ENCODE measurements at places on chromosomes 12 and 14.
A peak's percentile ranks its signal among the peaks of the same experiment; 100 is the strongest.

GRCh38 chr12:66341126-66341525 is 38.8 kb downstream of the HELB start:
- no peak for DNase-seq

DNA sequence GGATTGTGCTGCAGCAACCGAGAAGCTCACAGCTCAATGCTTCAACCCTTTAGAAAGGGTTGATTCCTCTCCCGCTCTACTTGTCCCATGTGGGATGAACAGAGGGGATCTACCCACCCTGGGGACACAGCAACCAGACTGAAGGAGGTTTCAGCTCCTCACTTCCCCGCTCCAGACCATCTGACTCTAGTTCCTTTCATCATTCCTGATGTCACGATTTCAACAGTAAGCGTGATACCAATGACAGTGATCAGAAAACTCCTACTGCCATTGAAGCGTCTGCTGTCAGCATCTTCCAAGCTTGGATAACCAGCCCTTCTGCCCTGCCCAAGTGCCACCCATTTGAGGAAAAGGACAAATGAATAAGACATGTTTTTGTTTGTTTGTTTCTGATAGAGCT is 14.3 kb downstream of the SERPINA1 start:
- no peak for DNase-seq

DNA sequence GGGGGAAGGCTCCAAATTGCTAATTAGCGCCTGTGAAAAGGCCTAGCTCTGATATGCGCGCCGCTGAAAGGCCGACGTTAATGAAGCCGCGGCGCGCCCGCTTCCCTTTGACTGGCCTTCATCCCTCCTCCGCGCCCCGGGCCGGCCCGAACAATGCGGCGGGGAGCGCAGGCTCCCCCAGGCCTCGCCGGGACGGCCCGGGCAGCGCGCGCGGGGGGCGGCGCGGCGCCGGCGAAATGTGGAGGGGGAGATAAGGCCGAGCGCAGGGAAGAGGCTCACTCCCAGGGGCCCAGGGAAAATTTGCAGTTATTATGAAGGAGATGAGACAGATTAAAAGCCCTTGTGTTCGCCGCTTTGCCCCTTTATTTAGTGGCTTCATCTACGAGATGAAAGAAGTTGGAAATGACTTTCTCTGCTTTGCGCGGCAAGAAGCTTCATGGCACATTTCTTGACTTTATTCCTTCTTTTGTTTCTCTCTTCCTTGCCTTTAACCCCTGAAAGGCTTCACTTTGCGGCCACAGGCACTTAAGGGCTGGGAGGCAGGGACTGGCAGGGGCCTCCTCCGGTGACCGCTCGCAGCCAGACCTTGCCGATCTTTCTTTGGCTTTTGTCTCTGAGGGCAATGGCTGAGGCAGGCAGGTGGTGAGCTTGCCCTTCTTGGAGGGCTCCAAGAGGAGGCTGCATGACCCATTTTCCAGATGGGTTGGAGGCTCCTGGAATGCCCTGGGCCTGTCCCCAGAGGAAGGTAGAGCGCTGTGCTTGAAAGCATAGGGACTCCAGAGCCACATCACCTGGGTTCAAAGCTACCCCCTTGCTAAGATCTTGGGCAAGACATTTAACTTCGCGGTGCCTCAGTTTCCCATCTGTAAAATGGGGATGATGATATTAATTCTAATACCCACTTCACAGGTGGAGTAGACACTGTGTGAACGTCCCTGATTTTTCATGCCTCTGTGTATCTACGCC is 12.7 kb upstream of the GPATCH2L start:
- DNase-seq = no peak

- DNase-seq = no peak
Measured at GRCh38 chr14:98474900-98475299, 797.1 kb downstream of the BCL11B start.

DNA sequence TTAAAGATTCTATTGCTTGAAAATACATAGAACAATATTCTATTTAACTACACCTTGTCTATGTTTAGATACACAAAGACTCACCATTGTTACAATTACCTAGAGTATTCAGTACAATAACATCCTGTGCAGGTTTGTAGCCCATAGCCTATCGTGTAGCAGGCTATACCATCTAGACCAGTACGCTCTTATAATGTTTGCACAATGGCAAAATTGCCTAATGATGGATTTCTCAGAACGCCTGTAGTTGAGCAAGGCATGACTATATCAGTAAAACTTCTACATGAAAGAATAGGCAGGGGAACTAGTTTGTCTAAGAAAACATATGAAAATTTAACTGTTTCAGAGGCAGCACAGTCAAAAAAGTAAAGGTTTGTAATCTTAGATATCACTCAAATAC is 375.9 kb downstream of the DAD1 start:
- DNase-seq = peak; percentile 79

GRCh38 chr12:46342562-46343033 is 30.0 kb downstream of the SLC38A2 start:
- peak; percentile 69 for DNase-seq

- no peak for DNase-seq
Measured at GRCh38 chr12:127893895-127894609, 372.9 kb upstream of the TMEM132C start.

Data from mammary epithelial cell (primary cell).